Urothelium cell line (cell line): ENCODE measurements at places on chromosomes 5 and 9.

GRCh38 chr5:160262151-160263074 lies 33.1 kb downstream of the FABP6 start:
- no peak for DNase-seq

DNA sequence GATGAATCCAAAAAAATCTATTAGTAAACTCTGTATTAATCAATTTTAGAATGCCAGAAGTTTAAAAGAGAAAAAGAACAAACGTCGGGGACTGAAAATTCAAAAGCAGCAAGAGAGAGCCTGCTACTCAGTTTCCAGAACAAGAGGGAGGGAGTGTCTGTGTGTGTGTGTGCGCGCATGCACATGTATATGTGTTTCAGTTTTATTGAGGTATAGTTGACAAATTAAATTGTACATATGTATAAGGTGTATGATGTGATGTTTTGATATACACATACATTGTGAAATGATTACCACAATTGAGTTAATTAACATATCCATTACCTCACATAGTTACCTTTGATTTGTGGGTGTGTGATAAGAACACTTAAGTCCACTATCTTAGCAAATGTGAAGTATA lies 27.6 kb upstream of the GRAMD2B start:
- DNase-seq, result no peak

DNA sequence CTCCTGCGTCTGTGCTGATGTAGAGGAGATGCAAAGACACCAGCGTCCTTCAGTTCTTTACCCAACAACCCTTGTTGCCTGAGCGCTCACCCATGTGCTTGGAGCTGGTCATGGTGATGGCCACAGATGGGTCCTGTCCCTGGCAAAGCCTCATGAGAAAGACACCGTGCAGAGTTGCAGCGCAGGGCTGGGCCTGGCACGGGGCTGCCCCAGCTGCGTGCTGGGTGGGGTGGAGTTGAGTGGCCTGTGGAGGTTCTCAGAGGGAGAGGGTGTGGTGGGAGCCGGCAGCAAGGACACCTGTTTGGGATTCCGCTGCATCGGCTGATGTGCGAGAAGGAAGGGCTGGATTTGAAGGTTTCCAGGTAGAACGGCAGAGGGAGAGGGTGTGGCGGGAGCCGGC lies 125.2 kb upstream of the CACNA1B start:
- DNase-seq, result no peak

DNA sequence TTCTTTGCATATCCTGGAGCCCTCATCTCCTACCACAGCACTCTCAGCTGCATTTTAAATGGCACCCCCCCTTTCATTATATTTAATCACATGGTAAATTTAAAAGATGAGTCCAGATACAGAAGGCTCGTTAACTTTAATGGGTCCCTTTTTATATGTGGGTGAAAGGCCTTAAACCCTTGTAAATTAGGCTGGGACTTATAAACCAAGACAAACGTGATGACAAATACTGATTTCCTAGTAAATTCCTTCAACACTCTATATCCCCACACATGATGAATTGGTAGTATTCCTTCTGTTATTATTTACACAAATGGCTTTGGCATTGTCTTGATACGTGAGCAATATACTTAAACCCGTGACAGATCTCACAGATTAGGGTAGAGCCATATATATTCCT lies 210.6 kb downstream of the CAAP1 start:
- DNase-seq, result no peak

DNA sequence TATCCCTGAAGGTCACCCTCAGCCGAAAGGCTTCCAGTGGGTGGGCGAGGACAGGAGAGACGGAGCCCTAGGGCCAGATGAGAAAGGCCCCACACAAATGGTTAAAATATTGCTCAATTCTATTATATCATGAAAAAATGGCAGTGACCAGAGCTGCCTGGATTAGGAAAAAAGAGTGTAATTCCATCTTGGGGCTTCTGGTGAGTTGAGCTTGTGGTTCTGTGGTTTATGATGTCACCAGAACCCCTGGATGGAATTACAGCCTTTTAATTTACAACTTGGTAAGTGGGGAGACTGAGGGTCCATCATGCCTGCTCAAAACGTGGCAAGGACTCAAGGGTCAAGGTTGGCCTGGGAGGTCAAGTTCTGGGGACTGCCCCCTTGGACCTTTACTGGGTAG lies 55.5 kb upstream of the STC2 start:
- DNase-seq, result no peak

DNA sequence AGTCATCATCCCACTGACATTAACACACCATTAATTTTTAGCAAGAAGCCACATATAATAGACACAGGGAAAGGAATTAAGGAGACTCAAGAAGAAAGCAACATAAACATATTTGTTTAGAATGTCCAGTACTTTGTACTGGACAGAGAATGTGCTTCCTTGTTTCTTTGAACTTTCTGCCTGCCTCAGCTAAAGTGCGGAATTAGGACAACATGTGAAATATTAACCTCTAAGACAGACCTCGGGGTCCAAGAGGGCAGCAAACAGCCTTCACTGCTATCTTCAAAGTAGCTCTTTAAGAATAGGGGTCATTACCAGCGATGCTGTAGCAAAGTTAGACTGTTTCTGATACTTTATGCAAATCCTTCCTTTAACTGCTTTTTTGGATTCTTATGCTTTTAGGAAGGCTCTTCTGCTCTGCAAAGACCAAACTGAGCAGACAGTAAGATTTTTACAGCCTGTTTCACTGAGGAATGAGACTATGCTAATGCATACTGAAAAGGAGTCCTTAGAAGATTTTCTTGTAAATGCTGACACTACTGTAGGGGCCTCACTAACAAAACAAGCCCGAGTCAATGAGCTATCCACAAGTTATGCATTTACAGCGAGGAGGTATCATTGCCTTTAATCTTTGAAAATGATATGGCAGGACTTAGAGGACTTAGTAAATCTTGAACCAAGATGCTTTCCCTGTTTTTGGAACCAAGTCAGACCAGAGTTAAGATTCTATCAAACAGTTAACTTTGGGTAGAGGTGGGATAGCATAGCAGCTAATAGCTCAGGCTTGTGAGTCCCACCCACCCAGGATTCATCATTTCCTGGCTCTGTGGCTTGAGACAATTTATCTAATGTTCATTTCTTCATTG lies 23.8 kb downstream of the DAB2 start:
- no peak for DNase-seq

DNA sequence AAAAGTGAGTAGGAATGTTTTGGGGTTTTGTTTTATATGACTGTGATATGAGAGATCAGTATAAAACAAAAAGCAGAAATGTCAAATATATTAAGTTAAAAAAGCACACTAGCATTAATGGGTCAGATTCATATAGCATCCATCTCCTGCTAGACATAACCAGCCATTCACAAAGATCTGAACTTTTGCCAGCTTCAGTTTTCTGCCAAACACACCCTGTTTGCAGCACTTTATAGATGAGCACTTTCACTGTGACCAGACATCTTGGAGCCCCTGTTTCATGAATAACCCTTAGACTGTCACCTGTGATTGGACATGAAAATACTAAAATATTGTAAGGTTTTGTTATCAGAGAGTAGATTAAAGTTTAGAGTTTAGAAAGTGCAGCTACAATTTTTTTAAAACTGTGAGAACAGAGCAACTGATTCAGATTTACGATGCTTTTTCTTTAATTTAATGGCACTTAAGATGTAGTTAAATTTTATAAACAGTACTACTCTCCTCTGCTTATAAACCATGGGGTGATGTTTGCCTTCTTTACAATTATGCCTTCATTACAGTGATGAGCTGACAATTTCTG lies 142.6 kb downstream of the KCTD16 start:
- DNase-seq, result no peak

DNA sequence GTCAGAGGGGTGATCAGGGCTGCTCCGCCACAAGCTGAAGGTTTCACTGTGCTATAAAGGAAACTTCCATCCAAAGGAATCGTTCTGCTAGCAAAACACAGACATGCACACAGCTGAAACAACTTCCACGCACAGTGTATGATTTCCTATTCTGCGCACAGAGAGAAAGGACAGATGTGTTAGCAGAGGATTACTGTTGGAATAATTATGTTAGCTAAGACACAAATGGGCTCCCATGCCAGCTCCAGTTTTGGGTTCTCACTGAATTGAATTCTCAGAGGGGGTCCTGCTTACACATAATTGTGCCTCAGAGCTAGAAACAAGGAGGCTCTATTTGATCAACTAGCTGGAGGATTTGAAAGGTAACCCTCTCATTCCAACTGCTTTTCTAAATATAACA lies 352.4 kb downstream of the IRX2 start:
- DNase-seq, result no peak

- DNase-seq, result no peak
These were observed 87.5 kb downstream of the TRPM6 start for GRCh38 chr9:74800226-74800625.

- no peak for DNase-seq
These were observed 116.7 kb downstream of the OLFM1 start for GRCh38 chr9:135204177-135204576.

DNA sequence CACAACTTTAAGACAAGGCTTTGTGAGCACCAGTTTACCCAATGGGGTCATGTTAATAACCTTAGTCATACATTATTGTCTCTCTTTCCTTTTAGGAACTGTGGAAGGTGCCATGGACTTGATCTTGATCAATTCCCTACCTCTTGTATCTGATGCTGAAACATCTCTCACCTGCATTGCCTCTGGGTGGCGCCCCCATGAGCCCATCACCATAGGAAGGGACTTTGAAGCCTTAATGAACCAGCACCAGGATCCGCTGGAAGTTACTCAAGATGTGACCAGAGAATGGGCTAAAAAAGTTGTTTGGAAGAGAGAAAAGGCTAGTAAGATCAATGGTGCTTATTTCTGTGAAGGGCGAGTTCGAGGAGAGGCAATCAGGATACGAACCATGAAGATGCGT lies 48.7 kb downstream of the TEK start:
- DNase-seq, result no peak

DNA sequence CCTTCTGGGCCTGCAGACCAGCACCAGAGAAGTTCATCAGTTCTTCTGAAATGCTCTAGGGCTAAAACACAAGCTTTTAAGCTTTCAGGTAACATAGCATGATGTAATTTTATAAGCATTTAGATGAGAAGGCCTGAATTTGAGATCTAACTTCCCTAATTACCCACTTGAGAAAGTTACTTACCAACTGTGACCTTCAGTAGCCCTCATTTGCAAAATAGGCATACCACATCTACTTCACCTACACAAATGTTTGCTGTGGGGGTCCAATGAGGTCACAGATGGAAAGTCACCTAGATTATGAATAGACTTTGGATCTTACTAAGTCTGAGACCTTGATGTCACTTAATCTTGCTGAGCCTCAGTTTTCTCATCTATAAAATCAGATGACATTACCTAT lies 36.5 kb downstream of the FBXO10 start:
- no peak for DNase-seq

DNA sequence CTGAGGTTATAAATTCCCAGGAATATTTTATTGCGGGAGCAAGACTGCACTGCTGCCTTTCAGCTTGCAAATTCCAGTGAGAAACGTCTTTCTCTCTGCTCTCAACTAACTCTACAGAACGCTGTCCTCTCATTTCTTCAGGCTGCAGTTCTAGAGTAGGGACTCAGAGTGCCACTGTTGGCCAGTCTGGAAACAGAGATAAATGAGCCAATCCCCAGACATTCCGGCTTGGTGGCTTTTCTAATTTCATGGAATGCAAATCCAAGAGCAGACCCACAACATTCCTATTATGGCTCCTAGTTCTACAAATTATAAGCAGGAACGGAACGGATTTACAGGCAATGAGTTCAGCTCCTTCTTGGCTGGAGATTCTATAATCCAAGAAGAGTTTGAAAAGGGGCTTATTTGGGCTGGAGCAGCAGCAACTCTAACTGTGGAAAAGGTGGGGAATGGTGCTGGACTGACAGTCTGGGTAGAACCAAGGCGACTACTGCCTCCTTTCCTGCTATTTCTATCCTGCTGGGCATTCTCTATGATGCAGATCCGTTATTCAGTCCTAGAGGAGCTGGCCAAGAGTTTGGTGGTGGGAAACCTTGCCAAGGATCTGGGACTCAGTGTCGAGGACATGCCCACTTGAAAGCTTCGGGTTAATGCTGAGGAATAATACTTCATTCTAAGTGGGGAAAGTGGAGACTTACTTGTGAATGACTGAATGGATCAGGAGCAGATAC lies 9.3 kb downstream of the PCDHGA12 start:
- no peak for DNase-seq

DNA sequence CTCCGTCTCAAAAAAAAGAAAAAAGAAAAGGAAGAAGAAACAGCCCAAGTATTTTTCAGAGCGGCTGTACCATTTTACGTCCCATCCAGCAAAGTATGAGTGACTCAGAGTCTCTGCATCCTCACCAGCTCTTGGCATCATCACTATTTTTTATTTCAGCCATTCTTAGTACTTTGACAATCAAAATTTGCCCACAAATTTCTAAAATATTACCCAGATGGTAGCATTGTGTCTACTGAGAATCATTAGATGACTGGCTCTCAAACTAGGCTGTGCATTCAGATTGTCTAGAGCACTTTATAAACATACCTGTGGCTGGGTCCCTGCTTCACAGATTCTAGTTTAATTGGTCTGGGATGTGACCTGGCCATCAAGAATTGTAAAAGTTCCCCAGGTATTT lies 21.6 kb upstream of the MELK start:
- DNase-seq, result no peak

- DNase-seq, result peak; percentile 86
These were observed at the start of gene CCDC152 for GRCh38 chr5:42756606-42757601. Gene CCDC152 (plus strand): TSS chr5:42756818. CDS start chr5:42759122, 2,304 bp downstream.

DNA sequence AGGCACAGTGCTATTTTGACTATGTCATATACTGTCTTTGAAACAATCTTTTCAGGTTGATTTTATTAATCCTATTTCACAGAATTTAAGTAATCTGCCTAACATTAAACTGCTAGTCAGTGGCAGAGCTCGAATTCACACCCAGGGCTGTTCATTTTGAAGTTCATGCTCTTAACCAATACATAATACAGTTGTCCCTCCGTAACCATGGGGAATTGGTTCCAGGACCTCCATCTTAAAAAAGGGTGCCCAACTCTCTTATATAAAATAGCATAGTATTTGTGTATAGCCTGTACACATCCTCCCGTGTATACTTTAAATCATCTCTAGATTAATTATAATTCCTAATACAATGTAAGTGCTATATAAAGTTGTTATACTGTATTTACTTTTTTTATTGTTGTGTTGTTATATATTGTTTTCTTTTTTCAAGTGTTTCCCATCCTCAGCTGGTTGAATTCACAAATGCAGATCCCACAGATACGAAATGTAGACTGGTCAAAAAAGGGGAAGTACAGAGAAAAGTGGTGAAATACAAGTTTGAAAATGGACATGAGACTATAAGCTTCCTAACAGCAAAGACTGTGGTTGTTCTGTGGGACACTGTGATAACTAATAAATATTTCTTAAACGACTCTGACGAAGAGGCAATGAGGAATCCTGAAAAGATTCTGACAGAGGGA lies 18.3 kb downstream of the RFX3 start:
- no peak for DNase-seq
